CD4-positive, alpha-beta T cell treated with Interferon gamma for 1 hour (primary cell): ENCODE measurements at places on chromosomes 1 and 21.

DNA sequence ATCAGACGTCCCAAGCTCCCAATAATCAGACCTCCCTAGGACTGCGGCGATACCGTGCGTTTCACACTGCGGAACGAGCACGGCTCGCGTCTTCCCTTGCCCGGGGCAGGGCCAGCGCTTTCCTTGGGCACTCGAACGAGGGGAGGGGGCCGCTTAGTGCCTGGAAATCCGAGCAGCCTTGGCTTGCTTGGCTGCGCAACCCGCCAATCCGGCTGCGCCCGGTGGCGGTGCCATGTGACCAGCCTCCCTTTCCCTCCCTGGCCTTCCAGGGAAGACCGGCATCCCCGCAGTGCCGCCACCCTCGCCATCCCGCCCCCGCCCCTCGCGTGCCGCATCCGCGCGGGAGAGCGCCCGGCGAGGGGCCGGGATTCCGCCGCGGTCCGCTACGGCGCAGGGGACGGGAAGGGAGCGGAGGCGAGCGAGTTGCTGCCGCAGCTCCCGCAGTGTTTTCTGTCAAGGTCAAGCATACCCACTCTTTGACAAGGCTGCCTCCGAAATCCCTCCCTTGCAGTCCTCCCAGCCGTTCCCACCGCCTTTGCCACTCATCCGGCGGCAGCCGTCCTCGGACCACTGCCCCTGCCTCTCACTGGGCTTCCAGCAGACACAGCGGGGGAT, 8.3 kb upstream of the RNF19B start:
- DNase-seq = no peak

GRCh38 chr1:108830119-108831008, 26.5 kb downstream of the AKNAD1 start:
- DNase-seq = peak; percentile 4

DNA sequence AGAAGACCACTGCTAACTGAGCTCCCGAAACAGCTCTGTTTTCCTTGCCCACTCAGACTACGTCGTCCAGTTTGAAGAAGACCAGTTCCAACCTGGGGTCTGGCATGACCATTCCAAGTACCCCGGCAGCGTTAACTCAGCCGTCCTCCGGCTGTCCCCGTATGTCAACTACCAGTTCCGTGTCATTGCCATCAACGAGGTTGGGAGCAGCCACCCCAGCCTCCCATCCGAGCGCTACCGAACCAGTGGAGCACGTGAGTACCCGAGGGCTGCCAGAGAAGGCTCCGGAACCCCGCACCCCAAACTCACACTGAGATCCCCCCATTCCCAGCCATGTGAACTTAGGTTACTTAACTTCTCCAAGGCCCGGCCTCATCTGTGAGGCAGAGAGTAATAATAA, 63.7 kb upstream of the CNTN2 start:
- no peak for DNase-seq

GRCh38 chr1:208219659-208220282, 24.4 kb downstream of the PLXNA2 start:
- no peak for DNase-seq

DNA sequence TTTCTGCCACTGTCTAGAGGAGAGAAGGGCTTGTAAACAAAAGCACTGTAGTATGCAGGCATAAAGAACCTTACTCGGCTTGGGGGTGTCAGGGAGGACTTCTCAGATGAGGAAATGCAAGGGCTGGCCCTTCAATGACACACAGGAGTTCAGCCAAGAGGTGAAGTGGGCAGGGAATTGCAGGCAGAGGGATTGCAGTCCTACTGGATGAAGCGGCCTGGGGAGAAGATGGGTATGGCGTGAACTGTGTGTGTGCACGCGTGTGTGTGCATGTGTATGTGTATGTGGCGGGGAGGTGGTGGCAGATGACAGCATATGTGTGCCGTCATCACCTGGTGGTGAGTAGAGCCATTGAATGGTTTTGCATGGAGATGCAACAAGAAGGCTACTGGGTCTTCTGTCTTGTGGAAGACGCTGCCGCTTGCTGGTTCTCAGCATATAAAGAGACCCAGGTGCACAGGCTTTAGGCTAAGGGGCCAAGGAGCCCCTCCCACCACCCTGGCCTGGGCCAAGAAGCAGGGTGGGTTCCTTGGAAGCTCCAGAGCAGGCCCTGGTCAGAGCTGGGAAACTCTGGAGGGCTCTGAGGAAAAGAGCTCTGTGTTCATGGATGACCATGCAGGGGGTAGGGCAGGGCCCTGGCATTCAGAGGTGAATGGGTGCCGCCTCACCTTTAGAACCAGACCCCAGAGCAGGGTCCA, 4.1 kb upstream of the EPS8L3 start:
- no peak for DNase-seq

DNA sequence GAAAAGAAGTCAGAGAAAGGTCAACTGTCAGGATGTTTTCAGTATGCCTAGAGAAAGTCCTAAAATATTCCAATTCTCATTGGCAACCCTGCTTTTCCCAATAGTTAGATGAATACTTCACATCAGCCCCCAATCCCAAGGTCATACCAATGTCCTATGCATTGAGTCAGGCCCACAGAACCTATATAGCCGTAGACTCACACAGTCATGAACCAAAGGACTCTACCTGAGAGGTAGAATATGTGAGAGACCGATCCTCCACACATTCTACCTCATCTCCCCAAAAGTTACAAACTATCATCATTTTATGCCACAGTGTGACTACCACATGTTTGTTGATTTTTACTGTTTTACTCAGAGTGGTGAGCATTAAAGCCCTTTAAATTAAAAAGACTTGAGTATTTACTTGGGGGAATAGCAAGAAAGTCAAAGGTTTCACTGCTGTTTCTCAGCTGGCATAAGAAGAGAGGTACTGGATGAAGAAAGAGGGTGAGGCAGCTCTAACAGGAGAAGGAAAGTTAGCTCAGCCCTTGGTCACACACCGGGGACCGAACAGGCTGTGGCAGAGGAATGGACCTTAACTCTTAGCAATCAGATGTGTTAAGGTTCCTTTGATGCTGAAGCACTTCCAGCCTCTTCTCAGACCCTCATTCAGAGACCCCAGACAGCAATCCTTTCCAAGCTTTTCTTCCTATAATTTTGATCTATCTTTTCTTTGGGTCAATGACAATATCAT, 937 bp downstream of the CD48 start:
- DNase-seq = no peak

GRCh38 chr1:64483731-64484414, 13.9 kb downstream of the CACHD1 start:
- DNase-seq = no peak

DNA sequence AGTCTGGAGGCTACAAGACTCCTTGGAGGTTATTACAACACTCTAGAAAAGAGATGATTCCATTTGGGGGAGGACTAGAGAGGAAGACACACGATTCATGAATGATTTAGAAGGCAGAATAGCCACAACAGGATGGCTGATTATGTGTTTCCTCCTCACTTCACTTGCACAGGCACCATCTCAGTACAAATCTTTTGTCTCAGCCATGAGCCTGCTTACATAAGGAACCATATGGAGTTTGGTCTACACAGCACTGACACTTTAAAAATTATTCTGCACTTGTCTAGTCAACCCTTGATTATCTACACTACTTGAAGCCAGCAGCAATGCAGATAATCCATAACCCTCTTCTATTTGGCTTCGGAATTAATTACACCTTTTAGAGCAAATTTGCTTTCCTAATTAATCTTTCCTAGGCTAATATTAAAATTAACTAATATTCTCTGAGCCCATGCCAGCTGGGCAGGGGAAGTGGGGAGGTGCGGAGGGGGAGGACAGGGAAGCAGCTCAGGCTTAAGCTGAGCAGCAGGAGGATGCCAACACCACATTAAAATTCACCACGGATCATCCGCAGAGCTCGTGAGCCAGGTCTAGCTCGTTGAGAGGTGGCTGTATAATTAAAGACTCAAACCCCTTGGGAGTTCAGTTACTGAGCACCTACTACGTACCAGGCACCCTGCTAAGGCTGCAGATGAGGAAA, 3.2 kb upstream of the LEMD1 start:
- DNase-seq = no peak

DNA sequence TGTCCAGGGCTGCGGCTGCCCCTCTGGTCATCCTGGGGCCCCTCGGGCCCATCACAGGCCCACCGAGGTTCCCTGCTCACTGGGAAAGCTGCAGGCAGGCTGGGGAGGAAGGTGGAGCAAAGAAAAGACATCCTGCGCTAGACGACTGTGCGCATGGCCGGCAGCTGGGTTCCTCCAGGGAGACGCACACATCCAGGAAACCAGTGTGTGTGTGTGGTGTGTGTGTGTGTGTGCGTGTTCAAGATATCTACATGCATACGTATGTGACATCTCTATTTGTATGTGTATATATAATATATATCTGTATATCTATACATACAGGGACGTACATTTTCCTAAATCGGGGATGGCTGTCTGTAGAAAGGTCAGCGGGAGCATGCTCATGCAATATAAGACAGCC, 63.7 kb downstream of the ACOT7 start:
- DNase-seq = no peak

DNA sequence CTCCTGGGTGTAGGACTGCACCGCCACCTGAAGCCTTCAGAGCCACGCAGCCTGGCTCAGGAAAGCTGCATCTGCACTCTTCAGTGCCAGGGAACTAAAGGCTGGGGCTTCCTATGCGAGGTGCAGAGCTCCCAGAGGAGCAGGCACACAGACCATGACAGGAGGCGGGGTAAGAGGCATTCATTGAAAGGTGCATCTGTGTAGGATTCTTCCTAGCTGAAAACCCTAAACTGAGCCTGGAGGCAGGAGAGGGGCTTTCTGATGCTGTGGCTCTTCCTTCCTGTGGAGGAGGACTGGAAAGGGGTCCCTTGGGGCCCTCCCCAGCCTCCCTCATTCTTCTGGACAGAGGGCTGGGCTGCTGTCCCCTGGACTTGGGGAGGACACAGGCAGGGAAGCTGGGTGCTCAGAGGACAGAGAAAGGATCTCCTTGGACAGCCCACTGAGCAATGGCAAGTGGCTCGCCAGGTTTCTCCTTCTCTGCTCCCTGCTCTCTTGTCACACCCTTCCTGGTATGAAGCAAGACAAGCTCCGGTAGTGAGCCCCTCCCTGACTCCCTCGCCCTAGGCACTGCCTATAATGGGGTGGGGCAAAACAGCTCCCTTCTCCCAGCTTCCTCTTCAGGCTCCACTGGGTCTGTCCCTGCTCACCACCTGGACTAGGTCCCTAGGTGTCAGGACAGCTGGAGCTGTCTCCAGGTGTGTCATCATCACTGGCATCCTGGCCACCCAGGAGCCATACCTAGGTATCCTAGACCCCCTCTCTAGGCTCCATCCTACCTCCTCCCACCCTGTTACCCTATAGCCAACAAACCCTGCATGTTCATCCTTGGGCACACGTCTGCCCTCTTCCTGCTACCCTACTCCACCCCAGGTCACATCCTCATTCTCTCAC, 20.0 kb downstream of the S100A6 start:
- no peak for DNase-seq

GRCh38 chr1:36225283-36225899, 1.1 kb downstream of the THRAP3 start:
- DNase-seq = no peak

- DNase-seq = no peak
Measured at GRCh38 chr1:163436140-163436812, 114.5 kb downstream of the NUF2 start.

DNA sequence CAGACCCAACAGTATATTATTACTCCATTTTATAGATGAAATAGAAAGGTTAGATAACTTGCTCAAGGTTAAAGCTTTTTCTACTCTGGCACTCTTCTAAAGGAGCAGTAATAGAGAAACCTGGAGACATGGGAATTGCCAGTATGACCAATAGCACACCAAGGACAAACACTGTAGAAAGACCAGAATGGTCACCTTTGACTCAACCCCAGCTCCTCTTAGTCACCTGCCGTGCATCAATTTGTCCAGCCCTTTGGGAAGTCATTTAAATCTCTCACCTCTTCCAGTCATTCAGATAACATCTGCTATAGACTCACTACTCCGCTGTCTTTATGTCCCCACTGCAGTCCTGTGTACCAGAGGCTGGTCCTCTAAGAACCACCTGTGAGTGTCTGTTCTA, 23.9 kb upstream of the SLC44A3 start:
- DNase-seq = no peak

DNA sequence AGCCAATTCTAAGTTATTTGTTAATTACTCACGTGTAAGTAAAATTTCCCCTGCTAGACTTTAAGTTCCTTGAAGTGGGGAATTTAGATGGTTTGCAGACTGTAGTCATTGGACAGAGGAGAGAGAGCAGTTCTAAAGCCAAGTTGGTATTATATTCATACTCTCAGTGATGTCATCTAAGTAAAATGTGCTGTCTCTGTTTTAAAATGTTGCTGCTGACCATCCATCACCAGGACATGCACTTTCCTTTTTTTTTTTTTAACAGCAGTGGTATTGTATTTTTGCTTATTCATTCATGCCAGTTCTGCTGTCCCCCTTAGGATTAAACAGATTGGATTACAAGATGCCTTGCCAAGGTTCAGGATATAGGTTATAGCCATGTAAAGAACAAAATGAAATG, 2.3 kb downstream of the TTLL7 start:
- DNase-seq = no peak

DNA sequence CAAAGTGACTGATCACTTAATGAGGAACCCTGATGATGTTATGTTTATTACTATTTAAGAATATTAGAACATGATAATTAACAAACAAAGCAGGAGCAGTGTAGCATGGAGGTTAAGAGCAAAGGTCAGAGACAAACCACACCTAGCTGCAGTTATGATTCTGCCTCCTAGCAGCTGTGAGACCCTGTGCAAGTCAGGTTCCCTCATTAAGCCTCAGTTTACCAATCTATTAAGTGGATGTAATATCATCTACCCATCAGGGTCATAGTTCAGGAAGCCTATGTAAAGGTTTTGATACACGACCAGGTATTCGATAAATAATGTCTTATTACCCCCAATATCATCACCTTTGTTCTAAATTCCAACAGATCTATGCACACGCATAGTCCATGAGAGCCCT, 32.0 kb downstream of the DUSP10 start:
- DNase-seq = no peak

DNA sequence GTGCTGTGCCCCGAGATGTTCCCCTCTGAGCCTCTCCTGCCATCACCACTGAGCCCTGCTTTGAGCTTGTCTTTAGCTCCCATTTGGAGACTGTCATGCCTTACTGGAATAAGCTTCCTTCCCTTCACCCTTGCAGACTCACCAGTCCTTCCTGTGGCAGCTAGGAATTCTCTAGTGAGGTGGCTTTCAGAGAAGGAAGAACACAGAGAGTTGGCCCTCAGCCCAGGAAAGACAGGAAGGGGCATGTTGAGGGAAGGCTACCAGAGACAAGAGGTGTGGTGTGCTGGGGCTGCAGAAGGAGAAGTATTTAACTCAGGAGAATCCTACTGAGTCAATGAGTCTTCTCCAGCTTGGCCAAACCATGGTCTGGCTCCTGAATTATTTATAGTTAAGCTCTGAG, 76.3 kb downstream of the UCK2 start:
- DNase-seq = no peak

- no peak for DNase-seq
Measured at GRCh38 chr21:32764186-32764585, 7.4 kb downstream of the PAXBP1 start.

GRCh38 chr1:183126528-183126927, 59.5 kb upstream of the LAMC2 start:
- no peak for DNase-seq

DNA sequence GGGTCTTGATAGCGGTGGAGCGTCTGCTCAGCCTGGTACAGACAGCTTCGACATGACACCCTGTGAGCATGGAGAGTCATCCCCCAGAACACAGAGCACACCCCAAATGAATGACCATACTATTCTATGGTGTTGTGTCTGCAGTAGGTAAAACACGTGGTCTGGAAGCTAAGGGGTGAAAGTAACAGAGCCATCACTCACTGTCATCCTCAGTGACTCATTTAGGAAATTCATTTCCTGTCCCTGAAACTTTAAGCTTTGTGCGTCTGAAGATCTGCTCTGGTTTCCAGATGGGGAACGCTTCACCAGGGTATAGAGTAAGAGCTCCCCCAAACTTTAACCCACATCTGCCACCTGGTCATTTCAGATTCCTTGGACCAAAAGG, 94.8 kb upstream of the DISP3 start:
- DNase-seq = no peak
